ENCODE measurements at places on chromosomes 4 and X.

- DNase-seq: no peak
Measured at GRCh38 chr4:41550308-41550707, 12.4 kb downstream of the LIMCH1 start.

DNA sequence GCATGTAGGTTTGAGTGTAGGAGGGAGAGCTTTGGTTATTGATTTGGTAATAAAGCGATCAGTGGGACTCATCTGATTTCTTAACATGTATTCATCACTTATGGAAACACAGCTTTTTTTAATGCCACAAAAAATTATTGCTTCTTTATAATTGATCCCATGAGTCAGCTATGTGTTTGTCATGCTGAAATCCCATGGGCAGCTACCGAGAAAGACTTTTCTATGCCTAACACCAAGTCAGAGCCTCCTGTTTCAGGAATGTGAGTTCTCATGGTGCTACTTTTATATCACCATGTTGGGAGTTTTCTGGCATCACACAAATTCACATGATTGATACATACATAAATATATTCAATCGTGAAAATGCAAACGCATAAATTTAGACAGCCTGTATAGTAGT is 165.7 kb downstream of the RAPGEF2 start:
- DNase-seq: no peak

DNA sequence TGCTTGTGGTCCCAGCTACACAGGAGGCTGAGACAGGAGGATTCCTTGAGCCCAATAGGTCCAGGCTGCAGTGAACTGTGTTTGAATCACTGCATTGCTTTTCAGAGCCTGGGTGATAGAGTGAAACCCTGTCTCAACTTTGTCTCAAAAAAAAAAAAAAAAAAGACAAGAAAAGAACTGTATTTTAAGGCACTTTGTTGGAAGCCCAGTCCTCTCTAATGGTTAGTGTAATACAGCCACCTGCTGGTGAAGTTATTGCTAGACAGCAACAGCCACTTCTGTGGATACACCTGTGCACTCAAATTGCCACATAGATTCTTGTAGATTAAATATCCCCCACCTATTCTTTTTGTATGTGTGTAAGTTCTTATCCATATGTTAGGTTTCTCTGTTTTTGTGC is 10.1 kb upstream of the FGG start:
- no peak for DNase-seq

DNA sequence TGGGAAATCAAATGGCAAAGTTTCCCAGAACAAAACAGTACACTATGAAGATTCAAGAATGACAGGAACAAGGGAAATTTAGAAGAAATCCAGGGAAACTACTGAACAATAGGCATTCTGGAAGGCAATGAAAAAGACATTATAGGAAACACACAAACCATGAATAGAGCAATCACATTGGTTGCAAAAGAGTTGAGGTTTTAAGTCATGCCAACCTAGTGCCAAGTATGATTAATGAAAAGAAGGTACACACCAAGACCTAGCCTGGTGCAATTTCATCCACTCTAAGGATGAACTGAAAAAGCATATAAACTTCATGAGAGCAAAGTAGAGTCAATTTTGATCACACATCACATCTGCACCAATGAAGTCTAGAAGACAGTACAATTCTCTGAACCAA is 326.9 kb downstream of the PDHA2 start:
- no peak for DNase-seq

- DNase-seq: no peak
Measured at GRCh38 chr4:111842336-111842735, 302.9 kb upstream of the FAM241A start.

GRCh38 chrX:10620121-10620699 is at the start of gene MID1:
TSS of gene MID1 (minus strand) at chrX:10620585. CDS start at chrX:10567547, 53,038 bp downstream.
- no peak for DNase-seq

DNA sequence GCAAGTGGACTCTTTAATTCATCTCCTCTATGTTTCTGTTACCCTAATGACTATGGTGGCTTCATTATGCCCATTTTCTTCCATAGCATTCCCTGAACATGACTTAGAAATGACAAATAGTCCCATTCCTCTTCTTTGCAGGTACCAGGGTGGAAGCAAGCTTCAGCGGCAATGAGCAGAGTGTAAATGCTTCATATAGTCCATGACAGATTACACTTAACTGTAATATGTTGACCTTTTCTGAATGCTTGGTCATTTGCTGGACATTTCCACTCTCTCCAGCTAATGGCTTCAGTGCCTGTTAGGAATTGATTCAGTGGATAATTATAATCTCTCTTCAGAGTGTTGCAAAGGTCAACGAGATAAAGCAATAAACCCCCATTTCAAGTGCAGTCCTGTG is 129.7 kb upstream of the PRPS2 start:
- no peak for DNase-seq

GRCh38 chrX:150934453-150934852 is 36.0 kb upstream of the CD99L2 start:
- no peak for DNase-seq

DNA sequence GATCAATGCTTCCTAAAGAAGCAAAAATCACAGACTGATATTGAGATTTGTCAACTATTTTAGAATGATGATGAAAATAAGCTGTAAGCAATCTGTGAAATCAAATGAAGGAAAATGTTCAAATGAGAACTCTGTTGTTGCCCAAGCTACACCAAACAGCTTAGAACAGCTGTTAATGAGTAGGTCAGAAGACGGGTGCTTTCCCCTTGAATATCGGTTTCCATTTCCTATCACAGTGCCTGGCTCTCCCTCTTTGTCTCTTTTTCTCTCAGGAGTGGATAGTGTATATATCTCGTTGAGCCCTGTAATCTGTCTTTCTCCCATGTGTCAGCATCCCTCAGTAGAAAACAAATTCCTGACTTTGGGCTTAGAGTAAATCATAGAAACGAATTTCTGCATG is 1592.9 kb upstream of the TENM3 start:
- no peak for DNase-seq

- no peak for DNase-seq
Measured at GRCh38 chrX:14672611-14673172, 143.4 kb downstream of the GLRA2 start.

DNA sequence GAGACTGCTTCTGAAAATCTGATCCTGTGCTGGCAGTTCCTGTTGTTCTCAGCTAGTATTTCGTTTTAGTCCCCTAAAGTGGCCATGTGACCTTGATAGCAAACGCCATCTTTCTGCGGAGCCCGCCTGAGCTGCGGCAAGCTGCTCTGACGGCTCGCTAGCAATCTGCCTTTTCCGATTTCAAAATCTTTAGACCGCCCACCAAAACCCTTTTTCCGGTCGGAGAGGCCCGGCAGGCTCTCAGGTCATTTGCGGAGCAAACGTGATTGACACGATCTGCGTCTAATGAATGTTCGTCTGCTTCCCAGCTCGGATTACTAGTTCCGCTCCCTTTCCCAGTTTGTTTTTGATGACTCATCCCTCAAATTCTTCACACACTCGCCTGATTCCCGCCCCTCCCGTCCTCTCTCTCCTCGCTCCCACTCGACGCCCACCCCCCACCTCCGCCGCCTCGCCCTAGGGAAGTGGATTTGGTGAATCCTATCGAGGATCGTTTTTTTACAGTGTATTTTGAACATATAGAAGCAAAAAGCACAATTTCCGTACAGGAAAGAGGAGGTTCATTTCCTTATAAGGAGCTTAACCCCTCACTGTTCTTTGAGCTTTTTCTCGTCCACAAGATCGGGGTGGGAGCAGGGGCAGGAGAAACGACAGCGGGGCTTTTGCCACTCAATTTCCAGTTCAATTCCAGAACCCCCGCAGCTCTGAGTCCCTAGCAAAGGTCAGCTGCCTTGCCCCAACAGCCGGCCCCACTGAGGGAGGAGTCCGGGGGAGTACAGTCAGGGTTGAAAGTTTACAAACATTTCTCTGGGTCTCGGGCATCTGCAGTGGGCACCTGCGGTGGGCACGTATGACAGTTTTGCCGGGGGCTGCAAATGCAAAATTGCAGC is 37.5 kb downstream of the NLGN3 start:
- peak; percentile 66 for DNase-seq

DNA sequence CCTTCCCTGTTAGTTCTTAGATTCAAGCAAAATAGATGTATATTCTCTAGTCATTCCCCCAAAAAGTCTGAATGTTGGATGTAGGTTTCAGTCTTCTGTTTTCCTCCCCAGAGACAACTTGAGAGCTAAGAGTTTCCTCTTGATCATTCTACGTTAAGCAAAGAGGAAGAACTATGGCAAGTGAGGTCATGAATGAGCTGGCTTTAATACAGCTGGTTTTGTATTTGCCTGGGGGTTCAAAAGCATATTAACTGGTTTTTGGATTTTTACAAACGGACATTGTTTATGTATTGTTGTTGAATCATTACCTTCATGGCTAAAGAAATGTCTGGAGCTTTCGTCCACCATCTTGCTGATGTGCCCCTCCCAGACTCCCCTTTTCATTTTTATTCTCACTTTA is 916.7 kb upstream of the POU3F4 start:
- no peak for DNase-seq

GRCh38 chrX:40468033-40468846 is 112.5 kb upstream of the ATP6AP2 start:
- DNase-seq: no peak

GRCh38 chr4:14115106-14115505 is 487.6 kb upstream of the BOD1L1 start:
- DNase-seq: no peak

DNA sequence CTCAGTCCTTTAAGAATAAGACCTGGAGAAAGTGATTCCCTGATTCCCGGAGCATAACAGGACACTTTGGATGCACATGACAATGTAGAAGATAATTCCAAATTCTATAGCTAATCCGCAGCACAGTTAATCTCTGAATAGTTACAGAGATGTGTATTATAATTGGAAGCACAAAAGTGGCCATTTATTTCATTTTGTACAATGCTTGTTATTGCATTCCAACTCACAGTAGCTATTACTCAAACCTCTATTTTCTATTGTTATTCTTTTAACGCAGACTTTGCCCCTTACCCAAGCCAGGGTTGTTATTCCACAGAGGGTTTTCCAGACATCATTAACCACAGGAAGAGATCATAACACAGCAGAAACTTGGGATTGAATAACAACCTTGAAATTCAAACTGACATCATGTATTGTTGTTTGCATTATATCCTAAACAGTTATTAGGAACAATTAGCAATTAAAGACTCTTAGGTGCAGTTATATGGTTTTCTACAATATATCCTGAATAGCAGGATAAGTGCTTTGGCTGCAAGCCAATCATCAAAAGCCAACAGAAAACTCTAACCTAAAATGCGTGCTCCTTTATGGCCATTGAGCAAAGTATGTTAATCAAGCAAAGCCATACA is 984.0 kb upstream of the TENM3 start:
- no peak for DNase-seq

DNA sequence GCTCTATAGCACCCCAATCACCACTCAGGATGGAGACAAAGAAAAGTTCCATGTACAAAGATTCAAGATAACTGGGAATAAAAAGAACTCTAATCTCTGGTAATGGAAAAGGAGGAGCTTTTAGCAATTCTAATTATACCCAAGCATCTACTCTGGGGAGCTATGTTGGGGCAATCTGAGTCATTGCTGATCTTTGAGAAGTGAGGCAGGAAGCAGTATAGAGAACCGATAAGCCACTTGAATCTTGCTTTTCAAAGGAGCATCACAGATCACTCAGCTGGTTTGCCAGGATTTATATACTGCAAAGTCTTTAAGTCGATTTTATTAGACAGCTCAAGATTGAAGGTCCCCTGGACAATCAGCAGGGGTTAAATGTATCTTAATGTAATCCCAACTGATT is 220.0 kb downstream of the ENOX2 start:
- DNase-seq: no peak

- no peak for DNase-seq
Measured at GRCh38 chr4:13953083-13953482, 325.6 kb upstream of the BOD1L1 start.

DNA sequence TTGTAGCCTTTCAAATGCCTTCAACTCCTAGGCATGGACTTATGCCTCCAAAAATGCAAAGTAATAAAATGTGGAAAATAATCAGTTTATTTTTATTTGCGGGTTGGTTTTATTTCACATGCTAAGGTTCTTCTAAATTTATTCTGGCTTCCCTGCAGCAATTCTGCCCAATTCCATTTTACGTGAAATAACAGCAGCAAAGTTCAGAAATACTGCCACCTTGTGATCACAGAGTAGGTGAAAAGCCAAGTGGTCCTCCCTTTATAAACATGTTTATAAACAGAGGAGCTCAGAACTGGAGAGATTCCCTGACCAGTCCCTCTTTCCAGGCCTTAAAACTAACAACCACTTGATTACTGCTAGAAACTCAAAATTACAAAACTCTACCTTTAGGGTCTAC is 14.7 kb upstream of the DCHS2 start:
- no peak for DNase-seq

GRCh38 chrX:54411732-54412131 is 28.5 kb upstream of the TSR2 start:
- no peak for DNase-seq

DNA sequence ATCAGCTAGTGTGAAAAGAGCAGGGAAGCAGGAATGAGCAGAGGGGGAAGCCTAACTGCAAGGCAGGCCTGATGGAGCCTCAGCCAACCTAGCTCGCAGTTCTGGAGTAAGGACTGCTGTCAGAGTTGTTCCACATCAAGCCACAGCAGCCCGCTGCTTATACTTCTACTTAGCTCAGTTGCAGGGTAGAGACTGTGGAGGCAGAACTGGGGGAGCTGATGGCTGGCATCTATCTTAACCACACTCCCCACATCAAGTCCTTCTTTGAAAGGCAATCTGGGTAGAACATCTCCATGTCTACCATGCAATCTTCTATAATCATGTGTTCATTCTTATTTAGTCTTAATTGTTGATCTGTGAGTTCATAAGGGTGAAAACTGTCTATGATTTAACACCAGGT is 46.1 kb downstream of the DDX60 start:
- no peak for DNase-seq

GRCh38 chrX:769796-770195 is 139.2 kb downstream of the SHOX start:
- no peak for DNase-seq

DNA sequence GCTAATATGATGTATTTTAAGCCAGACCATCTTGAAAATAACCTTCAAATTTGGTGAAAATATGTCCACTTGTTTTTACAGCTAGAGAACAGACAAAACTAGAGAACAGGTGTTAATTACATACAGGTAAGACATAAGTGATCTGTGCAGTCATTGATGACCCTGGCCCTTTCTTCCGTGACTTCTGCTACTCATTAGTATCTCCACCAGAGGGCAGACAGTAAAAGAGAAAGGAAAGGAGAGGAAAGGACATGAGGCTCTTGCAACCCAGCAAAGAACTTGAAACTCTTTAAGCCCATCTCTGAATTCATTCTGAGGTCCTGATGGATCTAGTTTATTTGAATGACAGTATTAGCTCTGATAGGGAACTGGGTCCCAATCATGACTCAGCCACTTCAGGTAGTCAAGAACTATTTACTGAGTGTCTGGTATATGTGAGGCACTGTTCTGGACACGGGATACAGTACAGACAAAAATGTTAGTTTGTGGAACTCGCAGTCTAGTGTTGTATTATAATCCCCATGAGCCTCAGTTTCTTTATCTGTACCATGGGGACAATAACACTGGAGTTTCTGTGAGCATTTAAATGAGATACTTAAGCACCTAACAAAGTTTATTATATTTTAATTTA is 121.0 kb upstream of the TEX13D start:
- DNase-seq: no peak

GRCh38 chrX:119775517-119776238 is 15.8 kb downstream of the RPL39 start:
- no peak for DNase-seq

- DNase-seq: no peak
Measured at GRCh38 chr4:65656008-65656407, 14.3 kb downstream of the EPHA5 start.

GRCh38 chrX:68584221-68584620 is 63.2 kb upstream of the STARD8 start:
- DNase-seq: no peak

- DNase-seq: no peak
Measured at GRCh38 chr4:51998837-51999236, 21.3 kb downstream of the LRRC66 start.

All from stimulated activated CD8-positive, alpha-beta memory T cell treated with anti-CD3 and anti-CD28 coated beads, Interleukin-4, amount 100 ng/mL, for 1 hour (primary cell).